ENCODE measurements at places on chromosomes 11 and 22.

DNA sequence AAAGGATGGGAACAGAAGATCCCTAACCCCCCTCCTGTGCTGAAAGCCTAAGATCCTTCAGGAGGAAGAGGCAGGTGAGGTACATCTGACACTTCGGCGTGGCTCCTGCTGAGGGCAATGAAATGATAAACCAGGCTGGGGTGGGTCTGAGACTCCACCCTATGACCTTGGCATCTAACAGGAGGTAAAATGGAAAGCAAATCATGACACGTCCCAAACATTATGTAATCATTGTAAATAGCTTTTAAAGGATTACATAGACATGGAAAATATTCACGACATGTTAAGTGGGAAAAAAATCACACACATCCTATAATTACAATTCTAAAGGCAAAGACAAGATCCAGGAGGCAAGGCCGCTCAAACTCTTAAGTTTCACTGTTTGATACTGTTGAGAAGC is 70.5 kb downstream of the LINC01488 start:
- DNase-seq: no peak

- DNase-seq: peak; percentile 20
Measured at GRCh38 chr22:29306835-29307595, 565 bp downstream of the GAS2L1 start.

- DNase-seq: no peak
Measured at GRCh38 chr11:29282088-29282487, 734.7 kb downstream of the KCNA4 start.

- no peak for DNase-seq
Measured at GRCh38 chr11:34564406-34564805, 50.8 kb upstream of the ELF5 start.

- DNase-seq: no peak
Measured at GRCh38 chr11:7514099-7514591, 346 bp downstream of the PPFIBP2 start.

DNA sequence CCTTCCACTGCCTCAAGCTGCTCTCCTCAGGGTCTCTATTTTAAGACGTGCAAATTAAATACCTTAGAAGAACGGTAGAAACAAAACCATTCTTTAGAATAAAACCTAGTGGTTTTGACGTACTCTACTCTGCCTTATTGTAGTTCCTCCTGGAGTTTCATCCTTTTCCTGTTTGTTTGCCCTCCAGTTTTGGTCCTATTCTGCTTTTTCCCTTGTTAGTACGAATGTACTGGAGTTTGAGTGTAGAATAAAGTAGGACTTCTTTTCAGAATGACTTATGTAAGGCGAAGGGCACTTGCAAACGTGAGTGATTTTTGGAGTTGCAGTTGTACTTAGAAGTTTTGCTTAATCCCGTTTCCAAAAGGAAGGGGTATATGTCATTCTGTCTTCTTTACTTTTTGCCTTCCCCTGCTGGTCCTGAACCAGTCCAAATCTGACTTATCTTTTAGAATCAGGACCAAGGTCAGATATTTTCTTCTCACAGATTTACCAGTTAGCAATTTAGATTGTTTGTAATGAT is 1.4 kb downstream of the SIK2 start:
- DNase-seq: no peak

- DNase-seq: no peak
Measured at GRCh38 chr22:36125434-36125833, 35.1 kb downstream of the APOL3 start.

DNA sequence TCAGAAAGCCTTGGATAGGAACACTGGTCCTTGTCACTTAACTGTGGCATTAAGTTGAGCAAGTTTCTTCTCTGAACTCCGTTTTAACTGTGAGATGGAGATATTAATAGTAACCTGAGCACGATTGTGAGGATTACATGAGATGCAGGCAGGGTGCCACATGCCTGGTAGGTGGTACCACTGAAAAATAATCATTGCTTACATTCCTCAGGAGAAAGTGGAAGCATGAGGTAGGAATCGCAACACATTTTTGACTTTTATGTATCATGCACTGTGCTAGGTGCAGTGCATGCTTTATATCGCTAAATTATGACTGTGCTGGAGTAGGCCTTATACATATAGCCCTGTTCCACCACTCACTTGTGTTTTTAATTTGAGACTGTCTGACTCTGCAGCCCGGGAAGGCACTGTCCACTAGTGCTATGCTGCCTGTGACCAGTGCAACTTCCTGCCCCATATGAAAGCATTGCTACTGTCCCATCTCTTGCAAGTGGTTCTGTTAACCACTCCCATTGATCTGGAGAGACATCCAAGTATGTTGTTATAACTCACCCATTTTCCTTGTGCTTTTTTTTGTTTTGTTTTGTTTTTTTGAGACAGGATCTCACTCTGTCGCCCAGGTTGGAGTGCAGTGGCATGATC is 1.0 kb downstream of the UQCR10 start:
- no peak for DNase-seq

- no peak for DNase-seq
Measured at GRCh38 chr11:11620921-11621572, 758 bp downstream of the GALNT18 start.

GRCh38 chr11:65410936-65411680 is 11.5 kb upstream of the NEAT1 start:
- DNase-seq: no peak

DNA sequence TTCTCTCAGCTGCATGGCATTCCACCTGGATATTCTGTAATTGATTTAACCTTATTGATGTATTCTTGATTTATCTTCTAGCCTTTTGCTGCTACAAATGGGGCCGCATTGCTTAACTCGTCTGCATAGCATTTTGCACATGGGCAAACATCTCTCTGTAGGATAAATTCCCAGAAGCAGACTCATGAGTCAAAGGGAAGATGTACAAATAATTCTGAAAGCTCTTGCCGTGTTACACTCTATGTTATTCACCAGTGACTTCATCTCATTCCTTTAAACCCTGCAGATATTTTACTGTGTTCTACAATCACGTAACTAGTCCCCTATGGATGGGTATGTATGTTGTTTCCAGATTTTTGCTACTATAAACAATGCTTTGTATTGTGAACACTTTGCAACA is 112.7 kb downstream of the SEZ6L start:
- no peak for DNase-seq

- no peak for DNase-seq
Measured at GRCh38 chr11:1871531-1871930, 18.6 kb downstream of the LSP1 start.

- no peak for DNase-seq
Measured at GRCh38 chr11:78213526-78214330, 25.0 kb downstream of the USP35 start.

DNA sequence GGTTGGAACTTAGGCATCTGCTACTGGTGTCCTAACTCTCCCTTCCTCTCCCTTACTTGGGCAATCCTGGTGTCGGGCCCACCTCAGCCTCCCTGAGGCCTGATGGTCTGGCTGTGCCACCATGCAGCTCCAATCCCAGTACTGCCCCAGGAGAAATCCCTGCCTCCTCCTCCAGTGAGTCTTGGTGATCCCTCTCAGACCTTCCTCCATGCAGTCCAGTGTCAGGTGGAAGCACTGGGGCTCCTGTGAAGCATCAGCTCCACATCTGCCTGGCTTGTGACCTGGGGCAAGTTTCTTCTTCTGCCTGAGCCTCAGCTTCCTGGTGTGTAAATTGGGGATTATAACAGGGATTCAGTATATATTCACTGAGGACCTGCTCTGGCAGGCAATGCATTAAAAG is 1.8 kb upstream of the PELI3 start:
- no peak for DNase-seq

DNA sequence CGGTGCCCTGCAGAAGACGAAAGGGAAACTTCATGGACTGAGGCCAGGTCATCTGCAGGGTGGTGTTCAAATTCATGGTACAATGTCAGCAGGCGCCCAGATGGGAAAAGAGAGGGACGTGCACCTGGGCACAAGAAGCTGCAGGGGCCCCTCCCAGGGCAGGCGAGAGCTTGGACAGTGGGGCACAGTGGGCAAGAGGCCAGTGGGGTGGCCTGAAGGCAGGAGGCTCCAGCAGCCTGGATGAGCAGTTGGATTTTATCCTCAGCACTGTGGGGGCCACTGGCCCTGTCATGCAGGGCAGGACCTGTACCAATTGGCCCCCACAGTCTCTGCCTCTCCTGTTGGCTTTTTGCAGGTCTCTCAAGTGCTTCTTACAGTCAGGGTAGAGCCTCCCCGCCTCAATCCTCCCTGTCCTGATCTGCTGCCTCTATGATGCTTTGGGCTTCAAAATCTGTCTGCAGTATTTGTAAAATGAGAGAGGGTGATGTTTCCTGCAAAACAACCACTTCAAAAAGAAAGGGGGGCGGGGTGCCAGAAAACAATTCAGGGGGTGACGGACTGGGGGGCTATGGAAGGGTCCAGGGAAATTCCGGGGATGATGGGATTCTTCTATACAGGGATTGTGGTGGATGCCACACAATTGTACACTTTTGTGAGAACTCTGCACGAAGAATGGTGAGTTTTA is 1.7 kb upstream of the BID start:
- no peak for DNase-seq

GRCh38 chr11:109939166-109939810 is 153.9 kb upstream of the ZC3H12C start:
- DNase-seq: no peak

DNA sequence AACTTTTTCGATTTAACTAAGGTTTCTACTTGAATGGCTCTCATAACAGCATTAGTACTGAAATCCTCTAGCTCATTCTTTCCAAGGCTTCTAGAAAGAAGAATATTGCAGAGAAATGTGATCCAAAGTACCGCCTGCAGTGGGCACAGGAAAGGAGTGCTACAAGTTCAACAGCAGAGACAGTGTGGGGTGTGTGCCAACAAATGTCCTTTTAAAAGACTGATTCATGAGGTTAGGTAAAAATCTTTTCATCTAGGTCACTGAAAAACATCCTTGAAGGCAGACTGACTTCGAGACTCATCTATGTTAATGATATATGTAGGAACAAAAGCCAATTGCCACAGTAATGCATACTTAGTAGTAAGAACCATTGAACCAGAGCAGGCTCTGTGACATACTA is 349.1 kb upstream of the PITPNB start:
- no peak for DNase-seq

- no peak for DNase-seq
Measured at GRCh38 chr22:40033586-40034380, 39.0 kb downstream of the FAM83F start.

DNA sequence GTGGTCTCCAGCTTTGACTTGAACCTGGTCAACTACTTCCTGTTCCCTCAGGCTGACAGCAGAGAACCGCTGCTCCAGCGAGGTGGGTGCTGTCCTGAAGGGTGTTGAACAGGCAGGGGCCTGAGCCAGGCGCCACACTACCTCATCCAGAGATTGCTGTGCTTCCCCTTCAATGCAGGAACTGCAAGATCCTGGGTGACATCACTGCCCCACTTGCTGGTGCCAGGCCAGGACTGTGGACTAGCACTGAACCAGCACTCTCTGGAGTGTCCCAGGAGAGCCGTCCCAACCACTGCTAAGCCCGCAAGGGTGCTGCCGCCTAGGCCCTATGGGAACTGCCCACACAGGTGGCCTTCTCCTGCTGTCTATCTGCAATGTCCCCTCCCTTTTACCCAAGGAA is 51.7 kb downstream of the GAB4 start:
- DNase-seq: no peak

DNA sequence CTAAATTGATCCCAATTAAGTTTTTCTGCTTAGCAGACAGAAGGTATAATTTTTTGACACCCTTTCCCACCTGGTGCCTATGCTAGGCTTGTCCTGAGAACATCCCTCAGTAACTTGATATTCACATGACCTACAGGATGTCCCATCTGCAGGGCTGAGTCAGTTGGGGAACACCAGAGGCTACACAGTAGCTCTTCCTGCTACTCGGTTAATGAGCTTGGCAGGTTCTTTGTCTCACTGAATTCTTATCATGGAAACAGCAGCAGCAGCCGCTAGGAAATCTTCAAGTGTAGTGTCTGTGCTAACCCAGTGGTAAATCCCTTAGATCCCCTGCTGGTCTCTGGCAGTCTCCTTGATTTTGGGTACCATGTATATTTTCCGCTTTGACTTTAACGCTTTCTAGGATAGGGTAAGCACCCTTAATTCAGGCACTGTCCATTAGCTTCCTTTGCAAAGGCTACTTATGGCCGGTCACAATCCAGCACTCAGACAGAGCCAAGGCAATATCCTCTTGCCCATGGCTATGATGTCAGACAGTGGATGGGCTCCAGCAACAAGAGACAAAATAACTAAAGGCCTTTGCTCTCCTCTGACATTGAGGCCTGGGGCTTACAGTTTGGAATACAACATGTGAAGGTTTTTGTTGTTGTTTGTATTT is 8.5 kb downstream of the MRPL16 start:
- no peak for DNase-seq

DNA sequence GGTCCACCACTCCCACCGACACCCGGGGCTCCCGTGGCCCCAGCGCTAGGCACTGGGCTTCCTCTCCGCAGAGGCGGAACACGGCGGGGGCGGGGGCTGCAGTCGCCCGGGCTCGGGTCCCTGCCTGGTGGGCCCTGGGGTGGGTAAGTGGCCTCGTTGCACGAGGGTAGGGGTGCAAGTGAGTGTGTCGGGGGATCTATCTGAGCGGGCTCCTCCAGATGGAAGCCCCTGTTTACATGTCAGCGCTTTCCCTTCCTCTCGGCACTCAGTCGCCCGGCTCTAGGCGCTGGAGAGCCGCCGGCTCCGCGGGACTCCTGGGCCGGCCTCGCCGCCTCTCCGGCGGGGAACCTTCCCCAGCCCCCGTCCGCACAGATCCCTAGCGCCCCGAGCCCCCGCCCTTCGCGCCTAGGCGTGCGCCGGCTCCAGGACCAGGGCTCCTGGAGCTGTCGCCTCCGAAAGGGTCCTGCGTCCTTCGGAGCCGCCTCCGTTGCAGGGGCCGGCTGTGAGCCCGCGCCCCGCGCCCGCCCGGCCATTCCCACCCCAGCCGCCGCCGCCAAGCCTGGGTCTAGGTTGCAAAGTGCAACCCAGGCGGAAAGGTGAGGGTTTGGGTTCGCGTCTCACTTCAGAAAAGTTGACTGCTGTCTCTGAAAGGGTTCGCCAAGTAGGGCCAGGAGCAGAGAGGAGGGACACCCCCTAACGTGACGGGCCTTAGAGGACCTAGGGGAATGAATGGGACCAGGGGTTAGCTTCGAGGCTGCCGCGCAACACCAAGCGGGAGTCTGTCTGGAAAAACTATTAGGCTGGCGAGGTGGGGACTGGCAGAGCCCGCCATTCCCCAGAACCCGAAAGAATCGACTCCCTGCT is 978 bp downstream of the FLI1 start:
- peak; percentile 19 for DNase-seq

Data from CD4-positive, alpha-beta T cell treated with Interleukin-1 beta for 1 hour (primary cell).